ENCODE measurements at places on chromosomes 5 and 9.

DNA sequence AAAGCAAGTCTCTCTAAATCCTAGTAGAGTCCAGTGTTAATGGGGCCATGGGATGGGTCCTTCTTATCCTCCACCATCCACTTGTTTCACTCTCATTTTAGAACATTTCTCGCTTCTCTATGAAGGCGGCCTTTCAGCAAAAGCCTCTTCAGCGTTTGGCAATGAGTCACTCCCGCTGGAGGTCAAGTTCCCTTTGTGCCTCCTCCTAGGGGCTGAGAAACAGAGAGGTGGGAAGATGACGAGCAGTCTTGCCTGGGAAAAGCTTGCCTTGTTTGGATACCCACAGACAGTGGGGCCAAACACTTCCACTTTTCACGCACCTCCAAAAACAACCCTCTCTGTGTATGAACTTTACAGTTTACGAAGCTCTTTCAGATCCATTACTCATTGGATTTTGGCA lies 168.8 kb downstream of the GABBR2 start:
- DNase-seq, result no peak

GRCh38 chr9:101727612-101728524 lies 10.6 kb downstream of the GRIN3A start:
- no peak for DNase-seq

DNA sequence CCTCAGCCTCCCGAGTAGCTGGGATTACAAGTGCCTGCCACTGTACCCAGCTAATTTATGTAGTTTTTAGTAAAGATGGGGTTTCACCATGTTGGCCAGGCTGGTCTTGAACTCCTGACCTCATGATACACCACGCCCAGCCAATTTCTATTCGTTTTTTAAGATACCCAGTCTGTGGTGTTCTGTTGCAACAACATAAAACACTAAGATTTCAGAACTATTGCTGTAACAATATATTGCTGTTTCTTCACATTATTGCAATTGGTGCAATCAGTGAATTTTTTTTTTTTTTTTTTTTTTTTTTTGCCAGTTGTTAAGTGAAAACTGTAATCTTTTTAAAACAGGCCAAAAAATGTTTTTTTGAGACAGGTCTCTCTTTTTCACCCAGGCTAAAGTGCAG lies 9.9 kb downstream of the SRP19 start:
- DNase-seq, result no peak

DNA sequence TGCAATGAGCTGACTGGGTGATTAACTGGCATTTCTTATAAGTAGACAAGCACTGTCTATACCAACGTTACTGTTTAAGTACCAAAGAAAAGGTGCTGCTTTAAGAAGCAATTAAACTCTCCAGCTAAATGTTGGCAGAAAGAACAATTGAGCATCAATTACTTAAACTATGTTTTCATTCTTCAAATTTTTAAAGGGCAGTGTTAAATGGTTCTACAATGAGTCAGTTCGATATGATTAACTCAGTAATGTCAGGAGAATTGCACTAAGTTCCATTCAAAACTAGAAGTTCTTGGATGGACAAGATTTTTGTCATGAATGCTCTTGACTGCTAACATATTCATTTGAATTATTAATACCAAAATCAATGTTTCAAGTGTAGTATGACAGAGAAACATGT lies 593.7 kb downstream of the DNAH5 start:
- no peak for DNase-seq

DNA sequence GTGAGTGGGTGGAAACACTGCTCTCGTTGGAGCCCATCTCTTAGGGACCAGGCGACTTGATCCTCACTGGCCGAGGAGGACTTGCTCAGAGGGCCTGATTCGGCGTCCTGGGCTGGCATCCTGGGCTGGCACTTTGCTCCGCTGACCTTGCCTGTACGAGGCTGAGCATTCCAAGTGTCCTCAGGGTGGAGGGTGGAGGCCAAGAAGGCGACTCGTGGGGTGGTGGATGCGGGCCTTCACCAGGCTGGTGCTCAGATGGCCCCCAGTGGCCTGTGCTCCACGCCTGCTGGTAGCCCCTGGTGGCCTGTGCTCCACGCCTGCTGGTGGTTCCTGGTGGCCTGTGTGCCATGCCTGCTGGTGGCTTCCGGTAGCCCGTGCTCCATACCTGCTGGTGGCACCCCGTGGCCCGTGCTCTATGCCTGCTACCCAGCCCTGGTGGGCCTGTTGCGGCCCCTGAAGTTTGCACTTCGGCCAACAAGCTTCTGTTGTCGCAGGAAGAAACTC lies 42.9 kb downstream of the PHF2 start:
- no peak for DNase-seq

GRCh38 chr5:169788168-169788567 lies 151.1 kb downstream of the DOCK2 start:
- no peak for DNase-seq

DNA sequence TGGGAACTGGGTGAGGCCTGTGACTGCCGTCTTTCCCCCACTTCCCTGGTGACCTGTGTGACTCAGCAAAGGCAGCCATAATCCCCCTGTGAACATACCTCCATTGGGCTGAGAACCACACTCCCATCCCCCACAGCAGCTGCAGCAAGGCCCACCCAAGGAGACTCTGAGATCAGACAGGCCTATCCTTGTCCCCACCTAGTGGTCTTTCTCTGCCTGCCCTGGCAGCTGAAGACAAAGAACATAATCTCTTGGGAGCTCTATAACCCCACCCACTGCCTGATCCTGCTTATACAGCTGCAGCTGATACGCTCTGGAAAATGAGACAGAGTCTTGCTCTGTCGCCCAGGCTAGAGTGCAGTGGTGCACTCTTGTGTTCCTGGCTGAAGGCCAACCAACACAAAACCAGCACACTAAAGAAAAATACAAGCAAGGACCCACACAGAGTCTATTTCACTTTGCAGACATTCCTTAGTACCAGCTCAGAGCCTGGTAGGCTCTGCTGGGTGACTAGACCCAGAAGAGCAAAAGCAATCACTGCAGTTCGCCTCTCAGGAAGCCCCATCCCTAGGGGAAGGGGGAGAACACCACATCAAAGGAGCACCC lies 106.7 kb downstream of the MCTP1 start:
- DNase-seq, result peak; percentile 91

DNA sequence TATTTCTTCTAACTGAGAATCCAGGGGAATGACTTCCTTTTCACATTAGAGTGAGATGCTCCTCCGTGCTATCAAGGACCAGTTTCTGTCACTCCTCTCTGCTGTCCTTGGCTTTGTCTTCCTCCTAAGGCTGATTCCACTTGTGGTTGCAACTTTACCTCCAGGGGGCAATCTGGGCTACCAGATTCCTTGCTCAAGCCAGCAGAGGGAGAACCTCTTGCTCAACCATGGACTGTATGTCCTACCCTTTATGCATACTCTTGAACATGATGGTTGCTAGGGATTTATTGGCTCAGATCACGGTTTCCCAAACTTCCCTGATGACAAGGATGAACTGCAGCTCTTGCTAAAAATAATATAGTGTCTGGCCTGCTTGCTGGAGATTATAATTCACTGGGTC lies 24.0 kb downstream of the NNT start:
- DNase-seq, result peak; percentile 48

- DNase-seq, result no peak
These were observed 793.7 kb downstream of the BRINP1 start for GRCh38 chr9:118575341-118576070.

DNA sequence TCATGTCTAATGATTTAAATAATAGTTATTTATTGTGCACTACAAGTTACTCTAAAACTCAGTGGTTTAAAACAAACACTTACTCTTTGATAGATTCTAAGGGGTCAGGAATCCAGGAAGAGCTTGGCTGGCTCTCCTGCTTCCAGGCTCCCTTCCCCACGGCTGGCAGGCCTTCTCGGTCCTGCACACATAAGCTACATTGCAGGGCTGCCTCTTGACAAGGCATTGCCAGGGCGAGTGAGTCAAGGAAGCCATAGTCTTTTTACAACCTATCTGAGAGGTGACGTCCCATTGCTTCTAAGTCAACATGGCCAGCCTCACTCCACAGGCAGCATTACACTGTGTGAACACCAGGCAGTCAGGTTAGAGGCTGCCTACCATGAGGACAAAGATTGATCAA lies 119.8 kb downstream of the AUH start:
- DNase-seq, result no peak

- no peak for DNase-seq
These were observed 12.7 kb upstream of the LIFR start for GRCh38 chr5:38569180-38569579.

GRCh38 chr5:111922344-111922743 lies 165.3 kb upstream of the NREP start:
- DNase-seq, result no peak

DNA sequence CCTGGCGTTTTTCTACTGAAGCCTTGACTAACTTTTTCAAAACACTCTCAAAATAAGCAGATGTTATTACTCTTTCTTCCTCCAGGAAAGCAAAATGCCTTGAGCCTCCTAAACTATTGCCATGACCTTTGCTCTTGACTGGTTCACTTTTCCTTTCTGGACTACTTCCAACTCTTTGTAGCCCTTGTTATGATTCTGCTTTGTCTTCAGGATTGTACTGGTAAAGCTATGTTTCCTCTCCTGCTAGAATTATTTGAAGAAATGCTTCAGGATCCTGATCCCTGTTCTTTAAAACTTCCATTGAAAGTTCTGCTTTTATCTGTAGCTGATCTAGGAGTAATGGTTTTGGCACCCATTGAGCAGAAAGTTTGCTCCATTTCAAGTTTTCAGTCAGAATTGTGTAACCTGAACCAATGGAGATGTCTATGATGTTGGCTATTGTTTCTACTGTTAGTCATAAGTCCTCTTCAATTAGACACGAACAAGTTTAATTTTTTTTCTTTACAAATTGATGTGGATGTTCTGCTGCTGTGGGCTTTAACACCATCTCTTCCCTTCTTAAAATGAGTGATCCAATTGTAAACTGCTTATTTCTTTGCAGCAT lies 1356.4 kb downstream of the EFNA5 start:
- DNase-seq, result peak; percentile 92

DNA sequence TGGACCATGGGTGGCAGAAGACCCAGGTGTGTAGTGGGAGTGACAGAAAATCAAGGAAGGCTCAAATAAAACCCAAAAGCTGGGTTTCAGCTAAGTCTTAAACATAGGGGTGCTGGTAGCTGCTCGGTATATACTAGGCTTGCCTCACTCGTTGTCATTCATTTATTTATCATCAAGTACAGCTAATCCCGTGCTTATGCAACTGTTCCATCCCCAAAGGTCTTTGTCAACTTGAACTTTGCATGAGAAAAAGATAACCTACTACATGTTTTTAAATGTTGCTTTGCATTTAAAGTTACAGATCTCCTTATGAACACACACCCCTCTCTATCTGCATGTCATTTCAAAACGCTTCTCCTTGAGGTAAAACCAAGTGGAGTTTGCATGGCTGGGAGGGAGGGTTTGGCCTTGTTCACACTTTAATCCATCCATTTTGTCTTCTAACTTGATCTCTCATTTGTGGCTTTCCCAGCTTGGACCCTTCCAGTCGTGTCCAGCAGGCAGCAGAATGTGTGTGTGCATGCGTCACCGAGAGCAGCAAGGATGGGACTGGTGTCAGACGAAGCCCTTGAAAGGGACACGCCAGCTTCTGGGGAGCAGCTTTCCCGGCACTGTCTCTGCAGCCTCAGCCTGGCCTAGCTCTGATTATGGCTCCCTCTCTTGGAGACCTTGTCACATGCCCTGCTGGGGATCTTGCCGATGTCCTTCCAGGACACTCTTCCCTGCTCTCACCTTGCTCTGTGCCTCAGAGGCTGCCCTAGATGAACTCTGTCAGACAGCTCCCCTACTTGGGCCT lies 133.5 kb downstream of the GADD45G start:
- DNase-seq, result no peak

DNA sequence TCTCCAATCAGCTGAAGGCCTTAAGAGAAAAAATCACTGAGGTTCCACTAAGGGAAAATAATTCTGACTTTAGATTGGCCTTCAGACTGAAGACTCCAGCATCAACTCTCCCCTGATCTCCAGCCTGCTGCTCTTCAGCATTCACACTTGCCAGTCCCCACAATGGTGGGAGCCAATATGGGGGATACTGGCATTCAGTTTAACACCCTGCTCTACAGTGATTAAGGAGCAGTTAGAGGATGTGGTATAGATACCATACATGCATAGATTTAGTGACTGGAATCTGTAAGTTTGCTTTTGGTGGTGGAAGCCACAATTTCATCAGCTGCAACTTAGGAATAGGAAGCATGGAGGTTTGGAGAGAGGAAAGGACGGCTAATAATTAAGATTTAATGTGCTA lies 2017.7 kb upstream of the CDH6 start:
- no peak for DNase-seq

DNA sequence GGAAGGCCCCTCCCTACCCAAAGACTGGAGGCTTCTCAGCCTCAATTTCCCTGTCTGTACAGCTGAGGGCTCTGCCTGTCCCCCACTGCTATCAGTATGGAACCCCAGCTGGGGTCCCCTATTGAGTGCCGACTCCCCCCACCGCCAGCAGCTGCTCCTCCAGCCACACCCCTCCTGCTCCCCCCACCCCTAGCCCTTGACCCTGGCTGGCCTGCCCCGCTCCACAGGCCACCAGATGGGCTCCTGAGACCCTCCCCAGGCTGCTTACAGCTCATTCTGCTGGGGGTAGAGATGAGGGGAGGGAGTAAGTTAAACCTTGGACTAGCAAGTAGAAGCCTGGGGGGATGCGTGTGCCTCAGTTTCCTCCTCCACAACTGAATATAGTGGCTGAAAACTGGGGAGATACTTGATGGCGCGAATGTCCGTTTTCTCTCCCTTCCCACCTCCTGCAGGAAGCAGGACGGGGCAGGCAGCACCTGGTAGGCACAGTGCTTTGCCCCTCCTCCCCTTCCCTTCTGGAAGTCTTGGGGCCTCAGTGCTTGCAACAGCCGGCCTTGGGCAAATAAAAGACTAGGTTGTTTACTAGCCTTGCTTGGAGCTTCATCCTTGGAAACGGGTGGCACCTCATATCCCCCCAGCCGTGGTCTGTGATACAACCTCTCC lies 19.1 kb downstream of the URM1 start:
- no peak for DNase-seq

- DNase-seq, result no peak
These were observed 157.8 kb downstream of the NXNL2 start for GRCh38 chr9:88692827-88693226.

- no peak for DNase-seq
These were observed 13.7 kb upstream of the NXNL2 start for GRCh38 chr9:88521308-88521707.

GRCh38 chr5:57416278-57416994 lies 66.2 kb downstream of the ACTBL2 start:
- no peak for DNase-seq

DNA sequence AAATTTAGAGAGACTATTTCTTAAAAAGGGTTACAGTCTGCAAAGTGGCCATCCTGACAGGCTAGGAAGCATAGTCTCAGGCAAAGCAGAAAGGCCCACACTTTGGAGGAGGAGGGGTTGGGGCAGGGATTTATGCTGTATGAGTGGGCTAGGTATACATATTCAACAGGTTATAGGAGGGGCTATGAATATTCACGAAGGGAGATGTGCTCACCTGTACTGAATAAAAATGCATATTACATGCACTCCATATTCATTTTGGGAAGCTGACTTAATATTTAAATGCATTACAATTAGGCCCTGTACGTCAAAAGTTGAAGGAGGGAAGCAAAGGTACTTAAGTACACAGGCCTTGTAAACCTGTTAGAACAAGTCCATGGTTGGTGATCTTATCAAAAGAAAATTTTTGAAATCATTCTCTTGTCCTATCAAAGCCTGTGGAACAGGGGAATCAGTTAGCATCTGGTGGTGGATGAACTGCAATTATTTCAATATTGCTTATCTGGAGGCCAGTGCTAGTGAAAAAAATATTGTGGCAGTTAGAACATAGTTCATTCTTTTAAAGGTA lies 1.6 kb downstream of the CENPP start:
- no peak for DNase-seq
